CD4-positive, alpha-beta T cell (primary cell): ENCODE measurements at places on chromosomes 11 and 22. TPM values are rescaled to one million over a fixed set of nuclear protein-coding genes. Genes with fewer than 3 reads are reported as not detected.

DNA sequence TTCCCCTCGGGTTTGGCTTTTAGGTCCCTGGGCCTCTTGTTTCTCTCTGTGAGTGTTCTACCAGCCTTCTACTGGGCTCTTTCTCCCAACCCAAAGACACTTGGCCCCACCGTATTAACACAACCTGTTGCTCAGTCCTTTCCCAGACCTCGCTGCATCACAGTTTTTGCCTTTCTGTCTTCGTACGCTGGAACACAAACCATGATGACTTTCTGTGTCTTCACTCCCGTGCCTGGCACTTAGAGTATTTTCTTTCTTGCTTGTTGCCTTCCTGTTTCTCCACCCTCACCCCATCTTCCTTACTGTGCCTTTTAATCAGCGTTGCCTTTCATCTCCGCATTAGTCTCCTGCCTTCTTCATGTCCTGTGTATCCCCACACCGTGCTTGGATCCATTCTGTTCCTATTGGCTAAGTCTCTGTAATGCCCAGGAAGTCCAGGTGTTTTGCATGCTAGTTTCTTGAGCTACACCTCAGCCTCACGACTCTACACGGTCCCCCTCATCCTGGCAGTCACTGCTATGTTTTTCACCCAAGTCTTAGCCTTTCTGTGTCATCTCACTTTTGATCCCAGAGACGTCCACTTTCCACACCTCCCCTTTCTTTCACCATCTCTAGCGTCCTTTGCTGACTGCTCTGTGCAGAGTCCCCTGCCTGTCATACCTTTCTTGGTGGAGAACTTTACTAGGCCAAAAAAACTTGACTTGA is 1.6 kb downstream of the MARK2 start:
- peak; percentile 17 for DNase-seq

Gene PRRG4
- not detected for total RNA-seq

GRCh38 chr11:75659836-75660235 is 9.0 kb downstream of the MAP6 start:
- DNase-seq, result no peak

DNA sequence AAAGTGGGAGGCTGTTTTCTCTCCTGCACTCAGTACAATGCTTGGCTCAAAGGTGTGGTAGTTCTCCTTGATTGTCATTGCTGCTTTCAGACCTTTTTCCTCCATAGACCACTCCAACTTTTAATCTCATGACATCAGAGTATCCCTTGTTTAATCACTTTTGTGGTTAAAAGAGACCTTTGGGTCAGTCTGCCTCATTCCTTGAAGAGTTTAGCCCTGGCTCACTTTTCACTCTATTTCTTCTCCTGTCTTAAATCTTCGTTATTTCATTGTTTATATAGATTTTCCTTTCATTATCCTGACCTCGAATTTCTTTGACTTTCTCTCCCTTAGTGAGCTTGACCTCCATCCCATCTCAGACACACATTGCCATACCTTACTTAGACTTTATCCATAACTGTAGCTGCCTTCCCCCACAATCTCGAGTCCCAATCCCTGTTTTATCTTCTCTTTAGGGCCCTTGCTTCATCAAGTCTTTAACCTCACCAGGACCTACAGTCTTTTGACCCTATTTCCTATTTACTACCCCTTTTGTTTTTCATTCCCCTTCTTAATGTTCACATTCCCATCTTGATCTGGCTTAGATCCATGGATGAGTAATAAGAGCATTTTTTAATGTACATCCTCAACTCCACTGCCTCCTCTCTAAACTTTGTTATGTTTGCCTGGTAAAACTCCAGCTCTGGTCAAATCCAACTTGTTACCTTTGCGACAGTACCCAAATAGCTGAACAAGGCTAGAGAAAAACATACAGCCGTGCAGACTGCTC is 9.5 kb downstream of the ATXN10 start:
- DNase-seq, result no peak

Gene KRTAP5-7
- total RNA-seq, result not detected

Gene MMP27
- total RNA-seq, result not detected

- no peak for DNase-seq
Measured at GRCh38 chr11:62599901-62600300, 1.8 kb downstream of the MTA2 start.

- no peak for DNase-seq
Measured at GRCh38 chr22:29344137-29344536, 28.6 kb upstream of the RASL10A start.

DNA sequence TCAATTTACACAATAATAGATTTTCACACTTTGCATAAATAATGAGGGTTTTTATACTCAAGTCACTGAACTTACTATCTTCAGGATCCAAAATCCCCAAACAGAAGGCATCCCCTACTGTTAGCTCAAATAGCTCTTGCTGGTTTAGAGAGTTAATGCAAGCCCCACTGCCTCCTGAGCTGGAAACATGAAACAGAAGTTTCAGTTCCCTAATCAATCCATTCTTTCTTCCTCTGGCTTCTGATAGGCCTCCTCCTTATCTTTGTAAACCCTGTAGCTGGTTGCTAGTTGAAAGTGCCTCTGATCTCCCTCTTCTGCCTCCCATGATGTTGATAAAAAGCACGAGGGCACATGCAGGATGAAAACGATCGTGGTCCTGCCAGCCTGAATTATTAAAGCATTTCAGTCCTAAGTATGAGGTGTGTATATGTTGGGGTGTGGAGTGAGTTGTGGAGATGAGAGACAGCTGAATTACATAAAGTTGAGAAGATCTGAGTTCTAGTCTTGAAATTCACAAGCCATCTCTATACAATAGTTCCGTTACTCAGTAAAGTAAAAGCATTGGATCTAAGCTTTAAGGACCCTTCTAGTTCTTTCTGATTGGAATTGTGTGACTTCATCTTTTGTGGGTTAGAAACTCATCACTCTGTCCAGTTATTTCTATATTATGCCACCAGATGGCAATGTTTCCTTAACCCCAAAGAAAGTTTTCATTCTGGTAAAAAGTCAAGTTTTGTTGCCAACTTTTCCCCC is 35.0 kb upstream of the EHF start:
- no peak for DNase-seq

DNA sequence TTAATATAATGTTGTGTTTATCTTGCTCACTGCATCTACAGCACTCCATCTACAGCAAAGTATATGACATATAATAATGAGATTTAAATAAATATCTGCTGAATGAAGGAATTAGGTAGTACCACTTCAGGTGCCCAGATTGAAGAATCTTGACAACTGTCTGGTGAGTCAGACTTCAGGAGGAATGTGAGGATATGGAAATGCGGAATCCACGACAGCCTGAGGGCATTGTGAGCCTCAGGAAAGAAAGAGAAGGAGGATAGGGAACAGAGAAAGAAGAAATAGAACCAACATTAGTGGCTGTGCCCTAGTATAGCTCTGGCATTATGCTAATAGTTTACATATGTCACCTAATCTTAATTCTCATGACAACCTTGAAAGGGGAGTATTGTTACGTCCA is 304.4 kb downstream of the AASDHPPT start:
- no peak for DNase-seq

DNA sequence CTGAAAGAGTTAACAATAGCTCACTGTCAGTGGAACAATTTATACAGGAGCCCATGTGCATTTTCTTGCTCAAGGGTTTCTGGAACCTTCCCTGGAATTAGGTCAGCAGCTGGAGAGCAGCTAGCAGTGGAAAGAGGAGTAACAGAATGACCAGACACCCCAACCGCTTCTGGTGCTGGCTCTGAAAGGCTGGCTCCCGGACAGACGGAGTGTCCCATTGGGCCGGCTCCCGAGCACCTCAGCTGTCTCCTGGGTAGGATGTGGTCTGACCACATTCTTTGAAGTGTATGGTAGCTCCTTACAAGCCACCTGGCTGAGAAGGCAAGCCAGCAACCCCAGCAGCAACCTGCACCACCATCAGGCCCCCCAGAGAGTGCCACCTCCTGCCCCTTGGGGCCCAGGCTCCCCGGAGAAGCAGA is 44.7 kb downstream of the ABTB2 start:
- no peak for DNase-seq

Gene ZC3H12C
- total RNA-seq, result 0.17 TPM

GRCh38 chr11:64355078-64355940 is 3.7 kb upstream of the RPS6KA4 start:
- DNase-seq, result no peak

GRCh38 chr11:16261836-16262644 is 94.3 kb downstream of the SOX6 start:
- no peak for DNase-seq

- no peak for DNase-seq
Measured at GRCh38 chr11:69744435-69744834, 30.7 kb downstream of the FGF4 start.

DNA sequence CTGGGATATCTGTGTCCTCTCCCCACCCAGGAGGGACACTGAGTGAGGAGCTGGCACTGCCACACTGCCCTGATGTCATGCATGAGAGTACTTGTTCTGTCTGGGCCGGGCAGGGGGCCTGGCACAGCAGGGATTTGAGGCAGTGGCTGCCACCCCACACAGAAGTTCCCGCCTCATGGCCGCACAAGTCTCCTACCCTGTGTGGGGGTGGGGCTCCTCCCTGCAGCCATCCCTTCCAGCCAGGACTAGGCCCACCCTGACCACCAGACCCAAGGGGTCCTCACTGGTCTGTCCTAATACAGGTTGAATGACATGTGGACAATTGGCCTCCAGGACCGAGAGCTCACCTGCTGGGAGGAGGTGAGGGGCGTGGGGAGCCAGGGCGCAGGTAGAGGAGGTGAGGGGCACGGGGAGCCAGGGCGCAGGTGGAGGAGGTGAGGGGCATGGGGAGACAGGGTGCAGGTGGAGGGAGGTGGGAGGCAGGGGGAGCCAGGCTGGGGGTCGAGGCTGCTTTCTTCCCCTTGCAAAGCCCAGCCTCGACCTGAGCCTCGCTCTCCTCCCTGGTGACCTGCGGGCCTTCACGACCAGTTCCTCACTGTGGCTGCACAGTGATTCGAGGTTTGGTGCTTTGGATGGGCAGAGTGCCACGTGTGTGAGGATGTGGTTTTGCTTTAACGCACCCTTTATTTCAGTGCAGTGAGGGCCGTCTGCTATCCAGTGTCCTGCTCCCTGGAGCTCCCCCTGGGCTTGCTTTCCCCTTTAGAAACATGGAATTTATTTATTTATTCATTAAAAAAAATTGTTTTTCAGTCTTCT is 7.4 kb downstream of the LZTR1 start:
- DNase-seq, result no peak

Gene FAM83F
- total RNA-seq, result 6.8 TPM

DNA sequence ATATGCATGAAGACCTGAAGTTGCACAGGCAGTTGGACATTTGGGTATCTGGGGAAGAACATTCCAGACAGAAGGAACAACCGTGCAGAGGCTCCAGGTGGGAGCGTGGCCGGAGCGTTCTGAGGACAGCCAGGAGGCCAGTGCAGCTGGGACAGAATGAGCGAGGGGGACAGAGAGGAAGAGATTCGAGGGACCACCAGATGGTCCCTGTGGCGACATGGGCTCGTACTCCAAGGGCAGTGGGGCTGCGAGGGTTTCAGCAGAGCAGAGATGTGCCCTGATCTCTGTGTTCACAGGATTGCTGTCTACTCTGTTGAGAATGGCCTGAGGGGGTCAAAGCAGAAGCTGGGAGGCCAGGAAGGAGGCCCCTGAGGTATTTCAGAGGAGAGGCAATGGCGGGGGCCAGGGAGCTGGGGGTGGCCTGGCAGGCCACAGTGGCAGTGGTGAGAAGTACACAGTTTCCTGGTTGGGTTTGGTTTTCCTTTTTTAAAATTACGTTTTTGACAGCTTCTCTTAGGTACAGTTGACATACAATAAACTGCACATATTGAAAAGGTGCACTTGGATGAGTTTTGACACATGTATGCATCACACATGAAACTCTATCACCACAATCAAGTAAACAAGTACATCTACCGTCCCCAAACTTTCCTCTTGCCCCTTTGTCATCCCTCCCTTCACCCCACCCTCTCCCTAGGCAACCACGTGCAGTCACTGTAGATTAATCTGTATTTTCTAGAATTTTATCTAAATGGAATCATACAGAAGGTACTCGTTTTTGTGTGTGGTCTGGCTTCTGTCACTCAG is 24.8 kb upstream of the SOX10 start:
- no peak for DNase-seq

DNA sequence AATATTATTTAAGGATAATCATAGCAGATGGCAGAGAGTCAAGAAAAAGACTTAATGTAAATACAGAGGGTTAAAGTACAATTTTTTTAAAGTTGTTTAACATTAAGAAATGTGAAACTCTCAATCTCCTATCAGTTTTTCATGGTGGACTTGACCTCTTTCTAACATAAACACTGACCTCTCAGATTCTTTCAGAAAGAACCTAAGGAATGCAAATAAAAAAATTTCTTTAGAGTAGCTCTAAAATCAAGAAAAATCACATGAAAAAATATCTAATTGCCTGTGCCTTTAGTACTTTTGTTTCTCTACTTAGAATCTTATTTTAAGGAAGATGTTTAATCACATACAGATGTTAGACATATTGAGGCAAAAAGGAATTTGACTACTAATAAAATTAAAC is 12.9 kb downstream of the RNF141 start:
- no peak for DNase-seq

DNA sequence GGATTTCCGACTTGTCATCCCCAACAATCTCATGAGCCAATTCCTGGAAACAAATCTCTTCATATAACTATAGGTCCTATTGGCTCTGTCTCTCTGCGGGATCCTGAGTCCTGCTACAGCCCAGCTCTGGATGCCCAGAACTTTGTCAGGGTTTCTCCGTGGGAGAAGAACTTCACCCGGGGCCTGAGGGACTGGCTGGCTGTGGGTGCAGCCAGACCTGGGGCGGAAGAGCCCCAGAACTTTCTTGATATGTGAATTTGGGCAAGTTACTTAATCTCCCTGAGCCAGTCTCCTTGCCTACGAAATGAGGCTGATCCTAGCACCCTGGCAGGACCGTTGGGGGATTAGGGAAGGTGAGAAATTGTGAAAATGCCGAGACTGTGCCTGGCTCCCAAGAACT is 6.6 kb upstream of the TRIM29 start:
- DNase-seq, result no peak

Gene GP1BB
- 0.22 TPM for total RNA-seq
